Skin of body (tissue), 3 donors: ENCODE measurements at places on chromosomes 7 and 10.

DNA sequence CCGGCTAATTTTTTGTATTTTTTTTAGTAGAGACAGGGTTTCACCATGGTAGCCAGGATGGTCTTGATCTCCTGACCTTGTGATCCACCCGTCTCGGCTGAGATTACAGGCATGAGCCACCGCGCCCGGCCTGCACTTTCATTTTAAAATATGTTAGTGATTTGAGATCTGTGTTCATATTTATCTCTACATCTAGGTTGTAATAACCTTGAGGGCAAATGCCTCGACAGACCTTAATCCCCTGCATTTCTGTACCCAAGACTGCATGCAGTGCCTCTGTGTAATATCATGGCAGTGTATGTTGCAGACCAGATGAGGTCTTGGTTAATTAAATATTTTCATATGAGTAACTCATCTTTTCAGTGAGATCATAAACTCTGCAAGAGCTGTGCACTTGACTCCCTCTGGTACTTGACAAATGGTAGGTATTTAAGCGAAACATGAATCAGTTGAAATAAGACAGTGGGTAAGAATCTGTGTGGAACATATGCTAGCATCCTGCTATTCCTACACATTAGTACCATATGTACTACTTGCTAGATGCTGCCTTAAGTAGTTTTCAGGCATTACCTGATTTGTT lies 673.9 kb upstream of the ANKRD30A start:
- DNase-seq = peak; percentile 1

- no peak for DNase-seq
Observed at GRCh38 chr7:127881564-127881963, 149.7 kb downstream of the LRRC4 start.

- DNase-seq = no peak
Observed at GRCh38 chr10:94155722-94156271, 162.1 kb downstream of the PLCE1 start.

DNA sequence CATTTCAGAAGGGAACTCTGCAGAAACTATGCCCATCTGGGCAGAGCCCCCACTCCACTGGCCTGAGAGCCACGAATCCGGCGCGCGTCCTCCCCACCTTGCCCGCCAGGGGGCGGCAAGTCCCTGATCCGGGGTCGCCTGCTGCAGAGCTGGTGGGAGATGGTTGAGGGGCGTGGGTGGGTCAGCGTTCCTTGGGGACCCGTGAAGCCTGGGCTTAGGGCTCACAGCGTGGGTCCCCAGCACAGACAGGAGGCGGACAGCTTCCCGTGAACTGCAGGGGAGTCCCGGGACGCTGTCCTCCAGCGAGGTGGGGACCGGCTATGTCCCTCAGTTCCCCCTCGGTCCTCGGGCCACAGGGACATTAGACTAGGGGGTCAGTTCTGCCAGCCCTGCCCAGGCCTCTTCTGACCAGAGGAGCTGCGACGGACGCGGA lies 585 bp upstream of the POP7 start:
- peak; percentile 70 for DNase-seq

DNA sequence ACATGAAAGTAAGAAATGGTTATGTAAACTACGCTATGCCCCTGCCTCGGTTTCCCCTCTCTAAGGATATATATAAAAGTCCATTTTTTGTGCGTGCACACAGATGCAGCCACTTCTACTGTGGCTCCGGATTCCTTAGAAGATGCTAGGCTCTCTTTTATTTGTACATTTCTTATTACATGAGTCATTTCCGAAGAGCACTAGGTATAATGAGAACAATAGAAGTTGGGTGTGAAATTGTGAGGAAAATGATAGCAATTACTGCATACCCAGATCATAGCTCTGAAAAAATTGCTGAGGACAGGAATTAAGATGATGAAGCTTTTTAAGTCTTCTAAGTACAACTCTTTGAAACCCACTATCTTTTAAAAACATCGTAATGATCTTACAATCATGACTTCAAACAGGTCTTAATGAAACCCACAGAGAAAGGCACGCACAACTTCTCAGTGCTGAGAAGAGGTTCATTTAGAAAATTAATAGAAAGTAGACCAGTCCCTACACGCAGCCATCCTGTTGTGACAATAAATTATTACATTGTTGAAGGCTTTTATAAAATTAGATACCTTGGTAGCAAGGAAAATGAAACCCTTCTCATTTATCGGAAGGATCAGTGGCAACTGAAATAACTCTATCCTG lies 96.2 kb upstream of the FGFR2 start:
- no peak for DNase-seq

DNA sequence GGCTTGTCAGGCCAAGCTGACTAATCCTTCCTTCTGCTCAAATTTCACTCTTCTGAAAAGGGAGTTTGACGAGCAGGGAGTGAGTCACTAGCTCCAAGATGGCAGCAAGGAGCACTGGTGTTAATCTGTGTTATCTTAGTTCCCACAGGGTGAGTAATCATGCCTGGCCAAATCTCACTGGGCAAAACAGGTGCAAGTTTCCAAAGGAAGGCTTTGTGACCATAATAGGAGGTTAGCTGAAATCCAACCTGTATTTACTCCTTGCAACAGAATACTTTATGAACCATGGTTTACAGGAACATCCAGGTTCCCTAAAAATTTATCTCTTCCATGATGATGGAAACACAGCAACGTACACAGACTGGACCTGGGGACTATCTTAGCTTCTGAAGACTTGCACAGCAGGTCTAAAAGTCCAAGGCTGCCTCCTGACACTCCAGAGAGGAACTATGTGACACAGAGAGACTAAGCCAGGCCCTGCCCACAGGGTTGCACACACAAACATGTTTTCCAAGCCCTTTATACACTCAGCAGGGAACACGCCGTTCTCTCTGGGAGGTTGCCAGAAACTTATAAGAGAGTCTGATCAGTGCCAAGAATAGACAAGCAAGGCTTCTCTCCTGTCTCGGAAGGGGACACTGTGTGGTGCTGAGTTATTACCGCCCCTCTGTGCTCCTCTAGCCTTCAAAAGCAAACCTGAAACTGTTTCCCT lies 46.3 kb downstream of the PDK4 start:
- peak; percentile 81 for DNase-seq

GRCh38 chr7:117069379-117069778 lies 116.1 kb downstream of the ST7 start:
- no peak for DNase-seq

- no peak for DNase-seq
Observed at GRCh38 chr7:45391618-45392451, 182.3 kb upstream of the ADCY1 start.

DNA sequence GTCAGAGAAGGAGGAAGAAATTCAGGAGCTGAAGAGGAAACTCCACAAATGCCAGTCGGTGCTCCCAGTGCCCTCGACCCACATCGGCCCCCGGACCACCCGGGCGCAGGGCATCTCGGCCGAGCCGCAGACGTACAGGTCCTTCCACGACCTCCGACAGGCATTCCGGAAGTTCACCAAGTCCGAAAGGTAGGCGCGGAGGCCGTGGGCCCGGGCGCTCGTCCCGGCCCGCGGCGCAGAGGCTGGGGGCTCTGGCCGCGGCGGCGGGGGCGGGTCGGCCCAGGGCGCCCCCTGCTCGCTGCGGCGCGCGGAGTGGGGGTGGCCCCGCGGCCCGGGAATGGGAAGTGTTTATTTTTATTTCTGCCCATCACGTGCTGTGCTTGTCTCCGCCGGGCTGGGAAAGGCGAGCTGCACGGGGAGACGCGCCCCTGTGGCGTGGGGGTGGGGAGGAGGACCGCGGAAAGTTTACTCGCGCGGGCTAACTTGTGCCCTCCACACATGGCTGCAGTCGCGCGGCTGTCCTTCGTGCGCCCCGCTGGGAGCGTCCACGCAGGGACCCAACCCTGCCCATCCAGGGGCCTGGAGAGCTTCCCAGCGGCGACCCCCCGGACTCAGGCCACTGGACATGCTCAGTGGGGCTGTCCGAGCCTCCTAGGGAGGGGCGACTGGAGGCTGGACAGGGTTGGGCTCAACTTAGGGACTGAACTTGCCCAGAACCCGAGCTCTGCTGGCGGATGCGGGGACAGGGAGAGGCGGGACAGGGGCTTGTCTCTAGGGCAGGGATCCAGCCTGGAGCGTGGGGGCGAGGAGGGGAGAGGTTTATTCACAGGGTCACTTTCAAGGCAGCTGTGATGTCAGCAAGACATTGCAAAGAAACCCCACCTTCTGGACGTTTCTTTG lies 82.6 kb upstream of the PRKG1 start:
- DNase-seq = no peak

GRCh38 chr7:36227223-36227622 lies 74.2 kb downstream of the EEPD1 start:
- DNase-seq = peak; percentile 87

DNA sequence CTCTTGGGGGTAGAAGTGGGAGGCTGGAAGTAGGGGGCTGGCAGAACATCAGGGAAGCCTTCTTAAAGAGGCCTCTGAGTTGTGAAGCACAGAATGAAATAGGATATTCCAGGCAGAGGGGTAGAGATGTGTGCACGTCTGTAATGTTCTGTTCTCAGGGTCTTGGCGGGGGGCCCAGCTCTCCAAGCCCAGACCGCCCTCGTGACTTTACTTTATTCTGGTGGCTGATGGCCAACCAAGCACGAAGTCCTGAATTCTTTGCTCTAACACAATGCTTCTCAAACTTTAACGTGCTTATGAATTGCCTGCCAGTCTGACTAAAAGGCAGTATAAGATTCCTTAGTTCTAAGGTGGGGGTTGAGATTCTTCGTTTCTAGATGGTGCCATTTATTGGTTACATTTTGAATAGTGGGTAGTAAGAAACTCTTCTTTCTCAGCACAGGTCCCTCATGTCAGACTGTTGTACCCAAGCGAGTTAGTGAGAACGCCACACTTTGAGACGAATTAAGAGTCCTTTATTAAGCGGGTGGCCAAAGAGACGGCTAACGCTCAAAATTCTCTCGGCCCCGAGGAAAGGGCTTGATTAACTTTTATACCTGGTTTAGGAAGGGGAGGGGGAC lies 8.2 kb downstream of the PRXL2A start:
- peak; percentile 87 for DNase-seq

- no peak for DNase-seq
Observed at GRCh38 chr7:40889539-40889938, 754.7 kb downstream of the SUGCT start.

DNA sequence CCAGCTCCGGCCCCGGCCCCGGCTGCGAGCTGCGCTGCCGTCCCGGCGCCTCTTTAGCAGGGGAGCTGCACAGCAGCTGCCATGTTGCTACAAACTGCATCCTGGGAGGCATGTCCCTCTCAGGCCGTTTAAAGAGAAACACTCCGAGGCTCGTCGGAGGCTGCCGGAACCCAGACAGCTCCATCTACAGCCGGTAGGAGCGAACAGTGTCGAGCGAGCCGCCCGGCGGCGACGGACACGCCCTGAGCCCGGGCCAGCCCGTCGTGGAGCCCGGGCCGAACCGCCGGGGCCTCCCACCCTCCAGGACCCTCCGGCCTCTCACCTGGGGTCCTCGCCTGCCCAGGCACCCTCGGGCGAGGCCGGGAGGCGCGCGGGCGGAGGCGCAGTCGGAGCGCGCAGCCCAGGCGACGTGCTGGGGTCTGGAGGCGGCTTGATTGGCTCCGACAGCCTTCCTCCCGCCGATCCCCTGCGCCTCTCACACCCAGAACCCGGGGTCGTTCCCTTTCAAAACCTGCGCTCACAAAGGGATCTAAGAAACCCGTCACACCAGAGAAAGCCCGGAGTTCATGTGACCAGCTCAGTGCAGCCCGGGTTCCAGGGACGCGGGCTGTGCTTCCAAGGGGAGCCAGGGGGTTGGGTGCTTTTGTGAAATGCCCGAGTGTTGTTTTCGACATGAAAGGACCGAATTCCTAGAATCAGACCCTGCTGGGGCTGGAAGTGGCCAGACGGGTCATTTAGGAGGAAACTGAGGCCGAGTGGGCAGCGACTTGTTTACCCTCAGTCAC lies at the start of gene ZNF777:
Gene ZNF777, minus strand, starts transcription at position 570 of the 785 bp plus-strand sequence. CDS start 5,040 bp downstream, outside the sequence.
- peak; percentile 57 for DNase-seq

DNA sequence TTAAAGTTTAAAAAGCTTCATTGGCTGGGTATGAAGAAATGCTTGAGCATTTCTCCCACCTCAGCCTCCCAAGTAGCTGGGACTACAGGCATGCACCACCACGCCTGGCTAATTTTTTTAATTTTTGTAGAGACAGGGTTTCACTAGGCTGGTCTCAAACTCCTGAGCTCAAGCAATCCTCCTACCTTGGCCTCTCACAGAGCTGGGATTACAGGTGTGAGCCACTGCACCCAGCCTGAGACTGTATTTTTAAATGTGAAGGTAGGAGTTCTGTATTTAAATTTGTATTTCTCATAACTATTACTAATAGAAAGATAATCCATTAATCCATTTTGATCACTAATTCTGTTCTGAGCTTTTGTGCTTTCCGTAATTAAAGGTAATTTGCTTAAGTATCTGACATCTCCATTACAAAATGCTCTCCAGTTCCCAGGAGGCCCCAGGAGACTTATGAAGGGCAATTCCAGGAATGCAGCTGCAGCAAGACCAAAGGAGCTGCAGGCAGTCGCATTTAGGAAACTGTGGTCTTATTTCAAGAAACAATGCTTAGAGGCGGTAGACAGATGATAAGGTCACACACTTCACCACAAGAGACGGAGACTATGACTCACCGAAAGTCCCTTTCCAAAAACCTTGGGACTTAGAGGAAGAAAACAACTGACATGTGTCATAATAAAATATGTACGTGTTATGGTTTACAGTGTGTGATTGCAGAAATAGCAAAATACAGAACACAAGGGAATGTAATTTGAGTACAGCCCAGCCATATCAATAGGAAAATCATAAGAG lies 23.3 kb downstream of the YAE1 start:
- DNase-seq = peak; percentile 31

GRCh38 chr7:17939606-17940301 lies 540 bp downstream of the SNX13 start:
- peak; percentile 22 for DNase-seq

DNA sequence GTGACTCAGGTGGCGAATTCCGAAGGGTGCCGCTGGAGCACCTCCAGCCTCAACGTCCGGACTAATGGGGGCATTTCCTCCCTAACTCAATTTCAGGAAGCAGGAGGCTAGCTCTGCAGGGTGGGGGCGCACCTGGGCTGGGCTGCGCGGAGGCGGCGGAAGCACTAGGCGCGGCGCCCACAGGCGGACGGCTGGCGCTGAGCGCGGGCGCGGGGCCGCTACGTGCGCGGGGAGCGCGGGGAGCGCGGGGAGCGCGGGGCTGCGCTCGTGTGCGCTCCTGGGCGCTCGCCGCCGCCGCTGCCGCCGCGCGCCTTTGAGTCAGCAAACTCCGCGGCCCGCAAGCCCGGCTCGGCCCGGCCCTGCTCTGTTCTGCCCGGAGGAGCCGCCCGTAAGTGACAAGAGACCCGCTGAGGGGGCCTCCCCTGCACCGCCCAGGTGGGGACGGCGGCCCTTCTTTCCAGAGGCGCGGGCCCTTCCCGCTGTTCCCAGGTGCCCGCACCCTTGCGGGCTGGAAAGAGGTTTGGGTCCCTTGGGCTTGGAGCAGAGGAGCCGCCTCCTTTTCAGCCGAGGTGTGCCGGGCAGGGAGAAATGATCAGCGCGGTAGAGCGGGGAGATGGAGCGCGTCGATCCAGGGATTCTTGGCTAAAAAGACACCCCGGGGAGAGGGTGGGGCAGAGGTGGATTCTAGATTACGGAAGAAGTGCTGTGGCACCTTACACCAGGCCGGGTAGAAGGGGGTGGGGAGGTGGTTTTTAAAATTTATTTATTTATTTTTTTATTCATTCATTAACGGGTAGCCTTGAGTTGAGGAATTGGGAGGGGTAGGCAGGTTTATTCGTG lies at the start of gene SNX10:
Gene SNX10, plus strand, starts transcription at position 164 of the 840 bp plus-strand sequence. CDS start 54,581 bp downstream, outside the sequence.
- no peak for DNase-seq

- no peak for DNase-seq
Observed at GRCh38 chr10:3104251-3104918, 37.0 kb downstream of the PFKP start.

GRCh38 chr10:113553149-113553548 lies 296 bp downstream of the HABP2 start:
- no peak for DNase-seq
